ENCODE measurements at places on chromosomes 5 and 9.

DNA sequence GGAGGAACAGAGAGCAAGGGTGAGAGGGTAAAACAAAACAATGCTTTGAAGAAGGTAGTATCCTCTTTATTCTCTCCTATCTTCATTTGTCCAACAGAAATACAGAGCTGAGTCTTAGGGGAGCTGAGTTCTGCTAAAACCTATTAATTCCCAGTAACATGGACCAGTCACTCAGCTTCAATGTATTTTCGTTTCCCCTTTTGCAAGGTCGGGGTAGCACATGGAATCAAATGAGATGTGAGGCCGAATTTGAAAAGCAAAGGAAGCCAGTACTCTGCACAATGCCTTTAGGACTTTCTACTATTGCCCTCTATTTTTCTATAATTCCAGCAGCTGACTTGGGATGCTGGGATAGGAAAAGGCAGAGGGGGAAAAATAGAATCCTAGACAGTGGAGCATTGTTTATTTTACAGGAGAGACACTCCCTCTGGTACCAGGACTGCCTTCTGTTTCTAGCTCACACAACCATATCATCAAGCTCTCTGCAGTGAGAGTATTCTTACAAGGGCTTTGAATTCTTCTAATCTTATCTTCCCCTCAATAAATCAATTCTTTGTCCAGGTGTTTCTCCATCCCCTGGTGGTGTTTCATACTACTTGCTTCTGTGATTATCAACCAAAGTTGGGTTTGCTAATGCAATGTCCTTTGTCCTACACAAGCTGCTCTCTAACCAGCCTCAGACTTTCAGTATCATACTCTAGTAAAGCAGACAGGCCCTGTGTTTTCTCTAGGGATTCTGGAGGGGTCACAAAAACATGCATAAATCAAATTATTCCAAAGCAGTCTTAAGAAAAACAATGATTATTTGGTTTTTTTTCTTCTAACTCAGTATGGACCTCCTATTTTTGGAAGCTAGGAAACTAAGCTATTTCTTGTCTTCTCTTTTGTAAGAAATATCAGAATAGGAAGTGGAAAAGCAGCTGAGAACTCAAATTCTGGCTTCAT lies 341.5 kb downstream of the OSTF1 start:
- DNase-seq, result no peak

DNA sequence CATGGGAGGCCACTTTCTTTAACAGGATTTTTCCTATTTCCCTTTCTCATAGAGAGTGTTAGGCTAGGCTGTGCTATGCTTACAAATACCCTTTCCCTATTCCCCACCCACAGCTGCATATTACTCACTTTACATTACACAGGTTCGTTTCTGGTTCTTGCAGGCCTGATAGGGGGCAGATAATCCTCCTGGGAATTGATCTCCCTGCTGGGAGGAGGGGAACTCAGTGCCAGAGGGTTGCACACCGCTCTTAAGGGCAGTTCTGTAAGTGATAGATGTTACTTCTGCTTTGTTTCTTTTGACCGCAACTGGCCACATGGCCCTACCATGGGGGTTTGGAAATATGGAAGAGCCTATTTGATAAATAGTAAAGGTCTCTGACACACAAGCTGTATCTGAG lies 54.0 kb upstream of the NTRK2 start:
- no peak for DNase-seq

DNA sequence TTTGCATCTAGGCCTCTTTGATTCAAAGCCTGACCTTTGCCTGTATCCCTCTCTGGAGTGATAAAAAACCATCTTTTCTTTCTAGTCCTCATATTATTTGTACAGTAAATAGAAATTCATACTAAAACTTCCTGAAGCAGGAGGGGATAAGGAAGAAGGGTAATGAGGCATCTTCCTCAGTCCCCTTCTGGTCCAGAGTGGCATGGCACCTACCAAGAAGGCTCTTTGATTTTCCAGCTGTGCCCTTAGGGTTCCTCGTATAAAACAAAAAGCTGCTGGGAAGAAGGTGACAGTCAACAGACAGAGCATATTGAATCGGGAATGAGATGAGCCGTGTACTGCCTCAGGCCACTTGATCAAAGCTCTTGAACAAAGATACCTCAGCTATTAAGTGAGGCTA lies 71.9 kb upstream of the SPDL1 start:
- no peak for DNase-seq

GRCh38 chr5:10031817-10032216 lies 217.9 kb downstream of the ATPSCKMT start:
- DNase-seq, result no peak

- DNase-seq, result no peak
Observed at GRCh38 chr5:56569076-56569475, 246.3 kb upstream of the MAP3K1 start.

DNA sequence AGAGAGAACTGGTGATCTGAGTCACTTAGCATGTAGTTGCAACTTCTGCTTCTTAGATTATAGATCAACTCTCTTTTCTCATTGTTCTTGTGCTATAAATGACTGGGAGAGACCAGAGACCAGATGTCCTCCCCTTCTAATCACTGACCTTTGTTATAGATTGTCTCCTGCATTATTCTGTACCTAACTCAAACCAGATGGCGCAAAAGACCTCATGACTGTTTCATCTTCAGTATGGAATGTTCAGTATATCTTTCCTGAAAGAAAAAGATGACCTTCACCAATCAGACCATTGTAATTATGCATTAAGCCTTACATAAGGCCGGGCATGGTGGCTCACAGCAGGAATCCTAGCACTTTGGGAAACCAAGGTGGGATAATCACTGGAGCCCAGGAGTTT lies 30.5 kb upstream of the ADAM19 start:
- DNase-seq, result no peak

GRCh38 chr9:21095561-21095960 lies 17.8 kb upstream of the IFNB1 start:
- no peak for DNase-seq

DNA sequence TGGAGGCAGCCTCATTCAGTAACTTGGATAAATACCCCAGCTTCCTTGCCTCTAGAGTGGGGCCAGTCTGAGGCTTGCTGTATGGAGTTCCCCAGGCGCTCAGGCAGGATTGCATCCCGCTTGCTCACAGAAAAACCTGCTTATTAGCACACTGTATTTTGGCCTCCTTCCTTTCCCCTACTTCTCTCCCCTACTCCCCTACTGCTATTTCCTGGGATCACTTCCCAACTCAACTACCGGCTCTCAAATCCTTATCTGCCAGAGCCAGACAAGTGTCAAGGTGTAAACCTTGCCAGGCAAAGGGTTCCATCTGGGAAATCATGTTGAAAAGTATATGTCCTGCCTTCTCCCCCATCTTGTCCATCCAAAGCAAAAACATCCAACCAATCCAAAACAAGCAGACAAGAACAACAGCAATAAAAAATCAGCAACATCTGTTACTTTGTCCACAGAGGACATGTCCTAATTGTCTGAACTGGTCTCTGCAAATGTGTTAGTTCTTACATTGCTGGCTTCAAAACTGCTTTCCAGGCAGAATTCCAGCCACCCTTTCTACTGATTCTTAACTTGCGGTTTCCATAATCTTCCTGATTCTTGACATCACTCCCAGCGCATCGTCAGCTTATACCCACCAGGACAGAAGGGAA lies 164.1 kb upstream of the SEMA6A start:
- DNase-seq, result no peak

GRCh38 chr9:105021917-105022316 lies 94.0 kb upstream of the ABCA1 start:
- no peak for DNase-seq

DNA sequence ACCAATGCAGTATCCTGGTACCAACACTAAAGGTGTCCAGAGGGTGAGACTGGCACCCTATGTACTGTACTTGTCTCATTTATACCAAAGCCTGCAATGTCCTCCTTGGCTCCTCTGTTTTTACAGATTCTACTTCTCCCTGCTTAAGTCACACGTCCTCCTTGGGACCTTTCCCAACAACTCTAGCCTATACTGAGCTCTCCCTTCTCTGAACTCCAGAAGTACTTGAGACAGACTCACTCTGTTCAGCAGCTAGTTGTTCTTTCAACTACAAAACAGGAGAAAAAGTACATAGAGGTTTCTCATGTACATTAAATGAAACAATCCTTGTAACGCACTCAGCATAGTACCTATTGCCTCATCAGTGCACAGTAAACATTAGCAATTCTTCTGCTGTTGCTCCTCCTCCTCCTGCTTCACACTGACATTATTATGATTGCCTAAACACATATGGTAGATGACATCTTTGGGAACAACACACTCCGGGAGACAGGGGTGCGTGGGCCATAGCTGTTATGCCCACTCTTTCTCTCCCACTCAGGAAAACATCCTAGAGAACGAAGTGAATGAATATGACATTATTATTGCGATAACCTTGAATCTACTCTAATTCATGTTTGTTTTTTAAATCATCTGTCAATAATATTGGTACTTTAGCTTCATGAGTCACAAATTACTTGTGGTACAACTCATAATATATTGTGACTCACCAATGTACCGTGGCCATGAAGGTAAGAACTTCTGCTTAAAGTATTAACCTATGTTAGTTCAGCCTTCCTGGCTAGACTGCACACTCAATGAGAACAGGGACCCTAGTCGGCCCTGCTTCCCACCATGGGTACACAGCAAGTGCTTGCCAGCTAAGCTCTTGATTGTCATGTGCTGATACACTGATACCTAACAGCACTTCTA lies 180.3 kb upstream of the ADRA1B start:
- DNase-seq, result no peak

GRCh38 chr5:68562308-68562707 lies 346.8 kb downstream of the PIK3R1 start:
- DNase-seq, result peak; percentile 44

DNA sequence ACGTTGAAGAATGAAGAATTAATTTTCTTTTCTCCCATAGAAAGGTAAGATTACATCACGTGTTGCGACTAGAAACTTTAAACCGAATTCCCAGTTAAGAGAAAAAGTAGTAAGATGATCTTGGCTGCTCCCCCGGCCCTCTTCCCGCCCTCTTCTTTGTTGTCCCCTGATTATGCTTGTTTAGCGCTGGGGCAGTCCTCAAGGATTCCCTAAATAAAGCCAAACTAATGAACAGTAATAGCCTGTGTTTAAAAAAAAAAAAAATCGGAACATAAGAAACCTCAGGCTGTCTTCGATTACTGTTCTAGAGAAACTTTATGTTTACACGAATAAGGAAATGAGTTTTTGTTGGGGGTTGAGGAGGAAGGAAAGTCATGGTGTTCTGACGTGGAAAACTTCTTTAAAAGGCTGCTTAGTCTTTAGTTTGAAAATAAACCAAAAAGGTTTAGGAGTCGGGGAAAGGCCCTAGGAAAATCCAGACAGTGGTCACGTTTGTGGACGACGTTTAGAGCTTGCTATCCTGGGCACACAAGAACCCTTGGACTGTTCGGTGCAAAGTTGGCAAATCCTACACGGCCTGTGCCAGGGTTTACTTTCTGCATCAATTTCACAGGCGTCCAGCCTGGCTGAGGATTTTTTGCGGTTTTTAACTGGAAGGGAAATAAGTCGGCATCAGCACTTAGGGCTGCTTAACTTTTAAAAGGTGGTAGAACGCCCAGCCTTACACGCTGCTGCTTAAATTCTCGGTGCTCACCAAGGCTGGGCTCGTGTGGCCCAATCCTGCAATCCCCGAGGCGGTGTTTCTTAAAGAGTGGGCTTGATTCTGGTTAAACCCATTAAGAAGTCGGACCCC lies 1.1 kb upstream of the MAT2B start:
- DNase-seq, result no peak

GRCh38 chr5:172598251-172599203 lies 42.5 kb upstream of the NEURL1B start:
- DNase-seq, result no peak

DNA sequence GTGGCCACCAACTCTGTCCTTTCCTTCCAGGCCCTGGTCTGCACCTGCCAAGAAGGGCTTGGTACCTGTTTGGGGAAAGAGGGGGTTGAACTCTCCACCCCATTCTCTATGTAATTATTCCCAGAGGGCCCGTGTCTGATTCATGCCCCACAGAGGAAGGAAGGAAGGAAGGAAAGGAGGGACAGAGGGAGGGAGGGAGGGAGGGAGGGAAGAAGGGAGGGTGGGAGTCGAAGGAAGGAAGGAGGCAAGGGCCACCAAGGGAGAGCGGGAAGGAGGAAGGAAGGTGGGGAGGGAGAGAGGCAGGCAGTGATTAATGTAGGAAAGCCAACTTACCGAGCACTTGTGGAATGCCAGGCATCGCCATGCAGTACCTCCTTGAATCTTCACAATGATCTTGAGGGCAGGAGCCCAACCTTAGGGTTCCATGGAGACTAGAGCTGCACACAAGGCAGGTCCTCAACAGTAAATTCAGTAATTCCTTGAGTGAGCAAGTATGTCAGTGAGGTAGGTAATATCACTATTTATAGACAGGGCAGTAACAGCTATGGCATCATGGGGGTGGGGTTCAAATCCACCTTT lies 75.8 kb downstream of the FGF18 start:
- DNase-seq, result no peak

GRCh38 chr5:80894083-80894482 lies 66.1 kb upstream of the RASGRF2 start:
- DNase-seq, result no peak

DNA sequence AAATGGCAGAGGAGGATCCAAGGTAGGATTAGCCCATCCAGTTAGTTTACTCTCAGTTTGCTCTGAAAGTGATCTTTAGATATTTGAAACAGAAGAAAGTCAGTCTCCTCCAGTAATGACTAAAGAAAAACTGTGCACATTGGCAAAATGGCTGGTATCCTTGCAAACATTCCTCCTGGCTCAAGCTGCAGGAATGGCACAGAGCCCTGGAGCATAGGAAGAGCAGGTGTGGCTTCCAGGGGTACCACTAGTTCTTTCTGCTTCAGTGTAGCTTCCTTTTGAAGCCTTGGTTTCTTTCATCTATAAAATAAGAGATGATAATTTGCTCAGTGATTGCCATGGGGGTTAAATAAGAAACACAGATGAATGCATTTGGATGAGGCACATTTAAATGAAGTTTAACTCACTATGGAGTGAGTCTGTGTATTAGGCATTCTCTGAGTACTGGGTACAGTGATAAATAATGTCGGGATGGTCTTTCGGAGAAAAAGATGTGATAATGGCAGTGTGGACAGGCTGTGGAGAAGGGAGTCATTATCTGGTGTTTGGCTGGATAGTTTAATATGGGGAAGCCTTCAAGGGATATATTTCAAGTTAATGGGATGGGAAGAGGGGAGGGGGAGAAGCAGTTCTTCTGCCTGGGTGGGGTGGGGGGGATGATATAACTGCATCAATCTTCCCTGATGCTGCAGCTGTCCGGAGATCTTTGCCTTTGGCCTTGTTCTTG lies 217.3 kb upstream of the KLF4 start:
- no peak for DNase-seq
